ENCODE measurements at places on chromosomes 6 and 20. TPM values are rescaled to one million over a fixed set of nuclear protein-coding genes. Genes with fewer than 3 reads are reported as not detected.

The SRSF12 gene
- 0.14 TPM for polyA plus RNA-seq

DNA sequence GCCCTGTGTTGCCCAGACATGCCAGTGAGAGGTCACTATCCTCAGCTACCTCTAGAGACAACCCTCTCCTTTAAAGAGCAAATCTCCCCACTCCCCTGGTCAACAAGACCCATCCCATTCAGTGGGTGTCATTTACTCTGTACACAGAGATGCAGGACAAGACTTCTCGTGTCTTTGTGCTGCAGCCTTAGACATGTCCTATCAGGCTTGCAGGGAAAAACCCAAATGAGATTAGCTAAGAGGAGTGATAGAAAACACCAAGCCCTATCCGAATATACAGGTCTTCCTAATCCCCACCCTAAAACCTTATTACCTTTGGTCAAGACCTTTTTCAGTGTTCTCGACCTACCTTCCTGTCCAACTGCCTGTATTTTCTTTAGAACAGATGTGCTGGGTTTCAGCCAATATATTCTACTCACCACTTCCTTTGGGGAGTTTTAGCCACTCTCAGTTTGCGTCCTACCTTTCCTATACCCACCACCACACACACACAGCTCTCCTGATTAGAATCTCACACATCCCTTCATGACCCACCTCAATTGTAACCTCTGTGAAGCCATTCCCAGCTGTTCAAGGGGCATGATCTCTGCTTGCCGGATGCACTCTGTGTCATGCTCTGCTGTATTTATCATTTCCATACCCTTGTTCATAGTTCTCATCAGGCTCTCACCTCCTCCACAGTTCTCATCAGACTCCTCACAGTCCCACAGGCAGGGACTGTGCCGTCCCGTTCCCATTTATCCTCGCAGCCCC is 39.7 kb downstream of the TRAM2 start:
- DNase-seq: no peak

DNA sequence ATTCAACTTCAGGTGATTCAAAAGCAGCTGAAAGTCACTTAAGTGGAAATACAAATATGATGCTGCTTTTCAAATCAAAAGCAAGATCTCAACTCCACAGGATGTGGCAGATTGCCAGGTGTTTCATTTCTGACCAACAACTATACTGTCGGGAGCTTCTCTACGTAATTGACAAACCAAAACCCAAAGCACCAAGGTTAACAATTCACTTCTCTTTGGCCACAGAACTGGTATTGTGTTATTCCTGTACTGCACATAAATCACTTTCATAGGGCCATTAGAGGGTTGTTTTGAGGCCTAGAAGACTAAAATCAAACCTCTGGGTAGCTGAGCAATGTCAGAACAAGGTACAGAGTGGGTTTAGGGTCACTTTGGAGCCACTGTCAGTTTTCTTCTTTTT is 169.7 kb downstream of the HAO1 start:
- no peak for DNase-seq

The CDYL gene
- 6.0 TPM for polyA plus RNA-seq

The CNKSR3 gene
- 7.9 TPM for polyA plus RNA-seq

DNA sequence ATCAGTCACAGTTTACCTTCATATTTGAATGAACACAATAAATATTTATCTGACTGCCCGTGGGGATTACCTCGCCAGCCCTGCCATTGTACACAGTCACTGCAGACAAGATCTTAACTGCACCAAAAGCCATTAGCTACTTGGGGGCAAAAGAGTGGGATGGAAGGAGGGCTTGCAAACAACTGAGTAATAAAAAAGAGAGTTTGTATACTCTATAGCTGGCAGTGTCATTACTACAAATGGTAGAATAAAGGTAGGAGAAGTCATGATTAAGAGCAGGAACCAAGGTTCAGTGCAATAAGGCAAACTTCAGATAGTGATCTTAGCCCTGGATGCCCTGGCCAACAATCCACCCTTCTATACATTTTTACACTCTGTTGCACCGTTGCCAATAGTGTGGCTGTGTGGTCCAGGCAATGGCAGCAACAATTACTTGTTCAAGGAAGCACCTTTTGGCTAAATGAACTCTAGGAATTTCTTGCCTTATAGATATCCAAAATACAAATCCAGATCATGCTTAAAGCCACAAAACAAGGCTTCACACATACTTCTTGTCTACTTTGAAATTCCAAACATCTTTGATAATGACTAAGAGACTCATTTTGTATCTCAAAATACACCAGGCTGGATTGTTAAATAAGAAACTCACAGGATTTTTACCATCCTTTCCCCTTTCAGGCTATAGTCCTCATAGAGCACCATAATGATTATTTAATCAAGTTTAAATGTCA is 955.4 kb upstream of the ADGRB3 start:
- DNase-seq: no peak

GRCh38 chr6:39444479-39445019 is 122.0 kb upstream of the KCNK16 start:
- no peak for DNase-seq

GRCh38 chr20:43903953-43904826 is 10.5 kb upstream of the TOX2 start:
- no peak for DNase-seq

- DNase-seq: no peak
These were observed 207.9 kb downstream of the CLVS2 start for GRCh38 chr6:123203928-123204327.

DNA sequence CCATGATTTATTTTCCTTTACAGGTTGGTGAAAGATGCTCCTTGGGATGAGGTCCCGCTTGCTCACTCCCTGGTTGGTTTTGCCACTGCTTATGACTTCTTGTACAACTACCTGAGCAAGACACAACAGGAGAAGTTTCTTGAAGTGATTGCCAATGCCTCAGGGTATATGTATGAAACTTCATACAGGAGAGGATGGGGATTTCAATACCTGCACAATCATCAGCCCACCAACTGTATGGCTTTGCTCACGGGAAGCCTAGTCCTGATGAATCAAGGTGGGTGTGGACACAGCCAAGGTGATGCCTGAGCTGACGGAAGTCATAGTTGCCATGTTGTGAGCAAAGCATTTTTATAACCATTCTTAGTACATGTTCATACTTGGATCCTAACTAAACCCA is 34.6 kb upstream of the CALHM6 start:
- DNase-seq: no peak

DNA sequence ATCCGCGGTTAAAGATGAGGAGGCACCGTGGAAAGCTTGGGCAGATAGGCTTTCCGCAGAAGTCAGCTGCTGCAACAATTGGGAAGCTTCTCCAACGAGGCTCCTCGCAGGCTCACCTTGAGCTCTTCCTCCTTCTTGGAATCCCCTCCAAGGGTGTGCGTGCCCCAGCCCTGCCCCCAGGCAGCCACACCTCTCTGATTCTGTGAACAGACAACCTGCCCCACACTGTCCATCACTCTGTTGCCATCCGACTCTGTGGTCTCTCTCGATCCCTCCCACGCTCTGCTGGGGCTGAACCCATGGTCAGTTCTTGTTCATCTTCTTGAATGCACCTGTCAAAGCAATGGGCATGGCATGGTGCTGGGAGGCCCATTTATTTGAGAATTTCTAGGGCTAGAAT is 31.5 kb downstream of the PACSIN1 start:
- DNase-seq: no peak

The ACTR5 gene
- polyA plus RNA-seq: 3.3 TPM

Data from right cardiac atrium (tissue), 5 donors.